ENCODE measurements at places on chromosomes 5 and 9.

DNA sequence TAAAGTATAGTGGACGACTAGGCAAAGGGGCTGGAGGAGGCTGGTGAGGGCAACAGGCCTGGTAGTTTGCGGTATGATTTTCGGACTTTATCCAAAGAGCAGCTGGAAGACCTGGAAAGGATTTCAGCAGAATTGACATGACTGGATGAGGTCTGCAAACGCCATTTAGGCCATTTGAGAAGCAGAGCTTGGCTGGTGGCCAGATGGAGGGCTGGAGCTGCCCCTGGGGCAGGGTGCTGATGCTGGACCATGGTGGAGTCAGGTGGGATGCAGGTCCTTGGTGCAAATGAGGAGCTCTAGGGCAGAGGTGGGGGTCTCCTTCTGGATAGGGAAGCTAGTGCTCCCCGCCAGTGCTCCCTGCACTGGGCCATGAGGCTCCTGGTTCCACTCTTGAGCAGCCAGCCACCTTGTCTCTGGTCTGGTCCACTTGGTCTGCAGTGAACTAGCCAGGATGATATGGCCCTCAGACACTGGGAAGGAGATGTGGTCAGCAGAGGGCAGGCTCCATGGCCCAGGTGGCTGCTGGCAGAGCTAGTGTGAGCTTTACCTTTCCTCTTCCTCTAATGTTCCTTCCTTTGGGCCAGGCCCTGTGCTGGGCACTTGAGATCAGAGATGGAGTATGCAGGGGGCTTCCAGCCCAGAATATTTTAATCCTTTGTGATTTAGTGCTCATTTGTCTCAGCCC is 31.4 kb downstream of the COL27A1 start:
- no peak for DNase-seq

GRCh38 chr5:157558681-157559080 is 16.9 kb downstream of the ADAM19 start:
- no peak for DNase-seq

DNA sequence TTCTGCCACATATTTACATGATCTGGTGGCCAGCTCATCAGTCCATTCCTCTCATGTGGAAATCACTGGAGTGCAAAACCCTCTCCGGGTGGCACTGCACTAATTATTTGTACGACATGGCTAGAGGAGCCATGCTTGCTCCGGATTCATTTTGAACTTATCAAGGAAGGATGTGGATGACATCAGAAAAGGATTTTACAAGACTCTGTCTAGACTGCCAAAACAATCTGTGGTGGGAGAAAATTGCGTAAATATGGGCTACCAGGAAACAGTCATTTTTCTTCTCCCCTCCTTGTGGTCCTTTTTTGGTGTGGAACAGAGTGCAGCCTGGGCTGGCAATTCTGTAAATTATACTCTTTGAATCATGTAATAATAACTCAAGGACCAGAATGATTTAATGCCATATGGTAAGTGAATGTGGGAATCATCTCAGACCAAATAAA is 123.4 kb upstream of the IFNE start:
- no peak for DNase-seq

GRCh38 chr5:37132646-37133045 is 116.5 kb downstream of the CPLANE1 start:
- no peak for DNase-seq

DNA sequence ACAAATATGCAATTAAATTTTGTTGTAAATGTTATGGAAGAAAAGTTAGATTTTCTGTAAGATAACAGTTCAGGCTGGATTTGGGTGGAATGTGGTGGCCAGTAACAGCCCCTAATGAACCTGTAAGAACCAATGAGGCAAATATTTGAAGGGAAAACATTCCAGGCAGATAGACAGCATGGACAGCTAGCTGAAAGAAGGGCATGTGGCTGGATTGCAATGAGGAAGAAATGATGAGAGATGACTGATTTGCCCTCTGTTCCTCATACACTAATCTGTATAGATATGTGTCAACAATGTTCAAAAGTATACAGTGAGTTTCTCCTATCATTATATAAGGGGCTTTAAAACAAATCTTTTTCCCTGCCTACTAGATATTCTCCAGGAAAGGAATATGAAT is 58.8 kb downstream of the MAN2A1 start:
- DNase-seq, result no peak

DNA sequence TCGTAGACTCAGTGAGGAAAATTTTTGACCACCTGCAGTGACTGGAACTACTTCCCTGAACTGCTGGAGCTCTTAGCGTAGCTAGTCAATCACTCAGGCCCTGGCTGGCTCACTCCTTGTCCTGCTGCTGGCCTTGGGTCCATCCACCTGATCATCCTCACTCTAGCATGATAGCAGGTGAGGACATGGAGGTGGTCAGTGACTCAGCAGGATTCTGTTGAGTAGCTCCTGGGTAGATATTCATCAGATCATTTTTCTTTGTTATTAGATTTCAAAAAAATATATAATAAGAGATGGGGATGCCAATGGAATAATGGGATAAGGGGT is 25.0 kb upstream of the SEMA4D start:
- no peak for DNase-seq

DNA sequence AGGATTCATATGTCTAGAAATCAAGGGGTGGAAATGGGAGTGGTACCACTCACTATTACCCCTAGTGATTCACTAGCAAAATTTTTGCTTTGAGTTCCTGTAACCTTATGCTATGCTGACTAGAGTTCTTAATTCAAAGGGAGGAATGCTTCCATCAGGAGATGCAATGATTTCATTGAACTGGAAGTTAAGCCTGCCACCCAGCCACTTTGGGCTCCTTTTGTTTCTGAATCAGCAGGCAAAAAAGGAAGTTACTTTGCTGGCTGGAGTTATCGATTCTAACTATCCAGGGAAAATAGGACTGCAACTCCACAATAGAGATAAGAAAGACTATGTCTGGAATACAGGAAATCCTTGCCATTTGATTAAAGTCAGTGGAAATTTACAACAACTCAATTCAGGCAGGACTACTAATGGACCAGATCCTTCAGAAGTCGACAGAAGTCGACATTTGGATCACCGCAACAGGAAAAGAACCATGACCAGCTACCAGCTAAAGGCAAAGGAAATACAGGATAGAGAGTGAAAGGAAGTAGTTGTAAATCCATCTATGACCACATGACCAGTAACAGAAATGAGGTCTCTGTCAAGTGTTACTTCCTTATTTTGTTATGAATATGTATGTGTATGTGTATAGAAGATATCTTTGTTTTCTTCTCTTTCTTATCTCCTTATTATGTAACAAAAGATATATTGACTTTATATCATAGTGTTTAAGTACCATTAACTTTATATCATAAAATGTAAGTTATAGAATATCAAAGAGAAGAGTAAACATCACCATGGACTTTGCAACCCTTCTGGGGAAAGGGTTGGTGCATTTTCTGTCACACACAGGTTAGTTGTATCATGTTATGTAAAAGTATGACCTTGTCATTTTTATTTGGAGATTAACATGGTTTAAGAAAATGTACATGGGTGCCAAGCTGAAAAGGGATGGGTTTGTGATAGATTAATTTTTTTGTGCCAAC is 198.7 kb upstream of the HAPLN1 start:
- no peak for DNase-seq

- DNase-seq, result no peak
Measured at GRCh38 chr5:90111364-90112032, 298.1 kb downstream of the CETN3 start.

DNA sequence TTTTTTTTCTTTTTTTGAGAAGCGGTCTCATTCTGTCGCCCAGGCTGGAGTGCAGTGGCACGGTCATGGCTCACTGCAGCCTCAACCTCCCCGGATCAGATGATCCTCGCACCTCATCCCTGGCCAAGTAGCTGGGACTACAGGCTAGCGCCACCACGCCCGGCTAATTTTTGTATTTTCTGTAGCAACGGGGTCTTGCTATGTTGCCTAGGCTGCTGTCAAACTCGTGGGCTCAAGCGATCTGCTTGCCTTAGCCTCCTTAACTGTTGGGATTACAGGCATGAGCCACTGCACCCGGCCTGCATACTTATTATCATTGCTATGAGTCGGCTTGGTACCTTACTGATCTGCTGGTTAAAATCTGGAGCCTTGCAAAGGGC is 790 bp upstream of the IARS1 start:
- DNase-seq, result no peak

- no peak for DNase-seq
Measured at GRCh38 chr5:72817076-72817481, 618 bp downstream of the TNPO1 start.

- DNase-seq, result no peak
Measured at GRCh38 chr5:97245386-97245785, 62.3 kb upstream of the RIOK2 start.

DNA sequence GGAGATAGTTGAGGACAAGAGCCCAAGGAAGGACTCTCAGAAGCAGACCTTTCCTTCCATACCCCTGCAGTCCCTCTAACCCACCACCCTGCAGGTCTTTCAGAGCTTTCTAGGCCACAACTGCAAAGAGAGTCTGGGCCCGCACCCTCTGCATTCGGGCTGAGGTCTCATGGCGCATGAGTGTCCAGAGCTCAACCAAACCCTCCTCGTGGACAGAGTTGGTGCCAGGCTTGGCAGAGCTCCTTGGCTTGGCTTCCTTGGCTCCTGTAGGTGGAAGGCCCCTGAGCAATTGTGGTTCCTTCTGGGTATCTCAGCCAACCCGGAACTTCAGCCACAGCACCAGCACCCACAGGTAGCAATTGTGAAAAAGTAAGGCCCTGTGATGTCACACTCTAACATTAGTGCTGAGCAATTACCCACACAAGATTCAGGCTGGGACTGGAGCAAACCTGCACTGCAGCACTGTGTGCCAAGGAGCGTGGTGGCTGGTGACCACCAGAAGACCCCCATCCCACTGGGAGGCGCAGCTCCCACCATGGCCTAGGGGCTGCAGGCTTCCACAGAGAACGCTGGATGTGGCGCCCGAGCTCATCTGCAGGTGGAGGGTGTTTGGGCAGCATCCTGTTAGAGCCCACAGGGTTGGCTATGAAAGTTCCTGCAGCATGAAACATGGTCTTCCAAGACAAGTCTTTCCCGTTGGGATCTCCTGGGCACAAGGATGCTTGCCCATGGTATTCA is 38.8 kb downstream of the FOXI1 start:
- no peak for DNase-seq

GRCh38 chr5:72478684-72479083 is 28.5 kb downstream of the ZNF366 start:
- DNase-seq, result no peak

GRCh38 chr5:68740226-68740910 is 353.4 kb upstream of the SLC30A5 start:
- no peak for DNase-seq

DNA sequence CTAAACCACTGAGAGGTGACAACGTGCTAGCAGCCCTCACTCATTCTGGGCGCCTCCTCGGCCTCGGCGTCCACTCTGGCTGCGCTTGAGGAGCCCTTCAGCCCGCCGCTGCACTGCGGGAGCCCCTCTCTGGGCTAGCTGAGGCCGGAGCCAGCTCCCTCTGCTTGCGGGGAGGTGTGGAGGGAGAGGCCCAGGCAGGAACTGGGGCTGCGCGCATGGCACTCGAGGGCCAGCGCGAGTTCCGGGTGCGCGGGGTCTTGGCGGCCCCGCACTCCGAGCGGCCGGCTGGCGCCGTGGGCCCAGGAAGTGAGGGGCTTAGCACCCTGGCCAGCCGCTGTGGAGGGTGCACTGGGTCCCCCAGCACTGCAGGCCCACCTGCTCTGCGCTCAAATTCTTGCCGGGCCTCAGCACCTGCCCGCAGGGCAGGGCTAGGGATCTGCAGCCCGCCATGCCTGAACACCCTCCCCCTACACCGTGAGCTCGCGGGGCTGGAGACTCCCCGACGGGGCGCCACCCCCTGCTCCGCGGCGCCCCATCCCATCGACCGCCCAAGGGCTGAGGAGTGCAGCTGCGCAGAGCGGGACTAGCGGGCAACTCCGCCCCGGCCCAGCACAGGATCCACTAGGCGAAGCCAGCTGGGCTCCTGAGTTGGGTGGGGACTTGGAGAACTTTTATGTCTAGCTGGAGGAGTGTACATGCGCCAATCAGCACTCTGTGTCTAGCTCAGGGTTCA is 11.8 kb upstream of the UBE2D2 start:
- DNase-seq, result no peak

GRCh38 chr9:104895572-104895971 is 32.4 kb downstream of the ABCA1 start:
- DNase-seq, result no peak

DNA sequence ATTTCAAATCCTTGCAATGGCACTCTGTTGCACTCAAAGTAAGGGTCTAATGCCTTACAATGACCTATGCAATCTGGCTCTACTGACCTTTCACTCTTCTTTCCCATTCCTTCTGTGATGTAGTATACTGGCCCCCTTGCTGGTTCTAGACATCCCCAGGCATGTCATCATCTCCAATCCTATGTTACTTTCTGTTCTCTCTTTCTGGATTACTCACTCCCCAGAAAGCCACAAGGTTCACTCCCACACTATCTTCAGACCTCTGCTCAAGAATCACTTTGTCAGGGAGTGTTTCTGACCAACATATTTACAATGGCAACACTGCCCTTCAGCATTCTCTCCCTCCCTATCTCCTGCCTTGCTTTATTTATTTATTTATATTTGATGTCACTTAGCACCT is 802.2 kb upstream of the WWC1 start:
- DNase-seq, result no peak

Measured in NCI-H524 treated with DMSO at 0.1 percent for 48 hours (cell line).